Hematopoietic multipotent progenitor cell (in vitro differentiated cells): ENCODE measurements at places on chromosomes 12 and 14. TPM values are rescaled to one million over a fixed set of nuclear protein-coding genes. Genes with fewer than 3 reads are reported as not detected.

- no peak for DNase-seq
Measured at GRCh38 chr12:5733136-5733755, 211.8 kb downstream of the ANO2 start.

- DNase-seq: no peak
Measured at GRCh38 chr12:62168411-62168810, 91.8 kb upstream of the USP15 start.

DNA sequence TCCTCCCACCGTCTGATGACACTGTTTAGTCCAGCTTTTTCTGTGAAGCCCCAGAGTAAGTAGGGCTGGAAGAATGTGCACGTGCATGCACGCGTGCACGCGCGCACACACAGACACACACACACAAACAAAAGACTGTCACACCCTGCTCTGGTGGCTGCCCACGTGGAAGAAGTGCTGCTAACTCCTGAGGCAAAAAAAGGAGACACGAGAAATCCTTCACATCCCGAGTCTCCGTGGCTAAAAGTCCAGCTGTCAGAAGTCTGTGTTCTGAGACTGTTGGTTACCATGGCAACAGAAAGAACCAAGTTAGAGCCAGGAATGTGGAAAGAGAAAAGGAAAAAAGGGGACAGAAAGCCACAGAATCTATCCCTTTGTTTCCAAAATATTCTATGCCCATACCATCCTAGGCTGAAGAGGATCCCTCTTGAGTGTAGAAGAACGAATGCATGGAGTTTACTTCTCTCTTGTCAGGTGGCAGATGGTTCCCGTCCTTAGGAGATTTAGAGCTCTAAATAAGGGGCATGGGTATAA, 1.6 kb upstream of the C12orf71 start:
- DNase-seq: no peak

GRCh38 chr12:4011597-4011996, 138.4 kb upstream of the PARP11 start:
- DNase-seq: no peak

GRCh38 chr12:6367065-6367968, 8.0 kb downstream of the SCNN1A start:
- DNase-seq: no peak

GRCh38 chr12:112664569-112664968, 127.0 kb upstream of the RPH3A start:
- no peak for DNase-seq

GRCh38 chr14:80095623-80096022, 115.7 kb downstream of the DIO2 start:
- no peak for DNase-seq

DNA sequence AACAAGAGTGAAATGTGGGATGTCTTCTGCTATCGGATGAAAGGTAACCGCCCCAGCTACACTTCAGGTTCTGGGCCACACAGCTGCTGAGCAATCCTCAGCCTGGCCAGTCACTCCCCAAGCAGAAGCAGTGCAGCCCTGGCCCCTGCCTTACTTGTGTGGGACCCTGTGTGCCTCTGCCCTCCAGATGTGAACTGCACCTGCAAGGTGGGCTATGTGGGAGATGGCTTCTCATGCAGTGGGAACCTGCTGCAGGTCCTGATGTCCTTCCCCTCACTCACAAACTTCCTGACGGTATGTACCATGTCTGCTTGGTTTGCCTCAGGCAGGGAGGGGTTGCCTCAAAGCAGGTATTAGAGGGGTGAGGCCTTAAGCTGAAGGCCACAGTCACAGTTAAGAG, 85.6 kb downstream of the NT5DC3 start:
- no peak for DNase-seq

- no peak for DNase-seq
Measured at GRCh38 chr12:4015225-4016091, 142.3 kb upstream of the PARP11 start.

DNA sequence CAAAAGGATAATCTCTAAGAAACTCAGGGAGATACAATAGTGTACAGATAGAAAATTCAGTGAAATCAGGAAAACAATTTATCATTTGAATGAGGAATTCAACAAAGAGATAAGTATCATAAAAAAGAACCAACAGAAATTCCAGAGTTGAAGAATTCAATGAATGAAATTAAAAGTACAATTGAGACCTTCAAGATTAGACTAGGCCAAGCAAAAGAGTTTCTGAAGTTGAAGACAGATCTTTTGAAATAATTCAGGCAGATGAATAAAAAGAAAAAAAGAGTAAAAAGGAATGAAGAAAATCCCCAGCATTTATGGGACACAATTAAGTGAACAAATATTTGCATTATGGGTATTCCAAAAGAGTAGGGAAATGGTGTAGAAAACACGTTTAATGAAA, 412.6 kb downstream of the TMEM121 start:
- no peak for DNase-seq

DNA sequence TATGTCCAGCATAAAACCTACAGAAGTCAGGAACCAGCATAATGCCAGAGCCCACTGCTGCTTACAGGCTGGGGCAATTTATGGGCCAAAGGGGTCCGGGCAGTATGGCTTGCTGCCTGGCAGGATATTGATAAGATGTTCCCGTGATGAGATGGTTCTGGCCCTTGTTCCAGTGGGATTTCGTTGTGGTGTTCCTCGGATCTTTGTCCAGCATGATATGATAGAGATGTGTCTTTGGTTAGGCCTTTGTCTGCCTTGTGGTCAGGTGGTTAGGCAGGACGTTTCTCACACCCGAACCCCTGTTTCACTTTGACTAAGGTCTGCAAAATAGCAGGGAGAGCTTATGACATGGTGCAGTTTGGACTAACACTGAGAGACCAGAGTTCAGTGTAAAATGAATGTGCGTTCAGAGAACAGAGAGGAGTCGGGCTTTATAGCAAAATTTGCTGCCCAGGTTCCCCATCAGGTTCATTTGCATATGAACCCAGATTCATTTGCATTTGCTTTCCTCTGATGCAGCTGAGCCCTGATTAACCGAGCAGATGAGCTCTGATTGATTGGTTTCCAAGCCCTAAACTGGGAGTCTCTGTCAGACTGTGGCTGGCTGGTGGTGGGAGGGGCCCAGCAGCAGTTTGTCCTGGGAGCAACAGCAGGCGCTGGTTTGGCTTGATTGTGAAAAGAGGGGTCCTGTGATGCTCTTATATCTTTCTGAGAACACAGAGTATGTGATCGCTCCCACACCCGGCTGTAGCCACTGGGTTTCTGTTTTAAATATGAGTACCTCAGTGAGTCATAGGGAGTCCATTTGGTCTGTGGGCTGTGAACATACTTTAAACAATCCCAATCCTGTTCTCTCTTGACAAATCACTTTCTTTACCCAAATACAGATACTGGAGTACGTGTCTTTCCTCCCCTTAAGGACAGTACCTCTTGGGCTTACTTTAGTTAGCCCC, 156.3 kb upstream of the PZP start:
- DNase-seq: no peak

DNA sequence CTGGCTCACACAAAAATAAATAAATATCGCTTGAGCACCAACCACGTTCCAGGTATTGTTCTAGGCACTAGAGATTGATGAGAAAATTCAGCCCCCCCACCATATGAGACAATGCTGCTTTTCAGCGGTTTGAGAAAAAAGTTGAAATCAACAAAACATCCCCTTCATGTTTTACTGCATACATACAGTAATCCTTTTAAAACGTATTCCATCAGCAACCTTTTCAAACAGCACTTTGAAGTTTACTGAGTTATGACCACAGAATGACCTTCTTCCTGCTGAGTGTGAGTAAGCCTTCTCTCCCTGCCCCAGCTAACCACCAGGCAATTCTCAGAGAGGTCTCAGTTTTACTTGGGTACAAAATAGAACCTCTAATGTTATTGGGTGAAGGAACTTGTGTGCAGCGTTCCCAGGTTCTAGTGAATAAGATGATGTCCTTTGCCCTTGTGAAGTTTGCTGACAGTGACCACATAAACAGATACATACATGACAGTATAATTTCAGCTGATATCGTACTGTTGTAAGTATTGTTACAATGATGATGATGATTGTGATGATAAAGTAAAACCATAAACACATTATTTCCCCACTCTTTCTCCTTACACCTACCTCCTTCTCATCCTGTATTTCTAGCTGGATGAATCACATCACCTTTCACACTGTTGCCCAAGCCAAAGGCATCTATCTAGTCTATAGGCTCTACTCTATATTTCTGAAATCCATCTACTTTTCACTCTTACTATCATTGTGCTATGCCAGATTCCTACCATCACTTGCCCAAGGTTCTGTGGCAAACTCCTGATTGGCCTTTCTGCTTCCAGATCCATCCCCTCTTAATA, 124.4 kb upstream of the KRR1 start:
- DNase-seq: no peak

The CARMIL3 gene
- total RNA-seq: 1.3 TPM

The RPL10L gene
- not detected for total RNA-seq

The CELA1 gene
- not detected for total RNA-seq

The CEBPE gene
- total RNA-seq: 0.81 TPM

The PPM1H gene
- total RNA-seq: 15.1 TPM

The PRH2 gene
- not detected for total RNA-seq

The DDIT3 gene
- total RNA-seq: 29.4 TPM

The CD163 gene
- 0.27 TPM for total RNA-seq

The CPM gene
- 0.27 TPM for total RNA-seq
